ENCODE measurements at places on chromosomes 2 and 18. TPM values are rescaled to one million over a fixed set of nuclear protein-coding genes. Genes with fewer than 3 reads are reported as not detected.

DNA sequence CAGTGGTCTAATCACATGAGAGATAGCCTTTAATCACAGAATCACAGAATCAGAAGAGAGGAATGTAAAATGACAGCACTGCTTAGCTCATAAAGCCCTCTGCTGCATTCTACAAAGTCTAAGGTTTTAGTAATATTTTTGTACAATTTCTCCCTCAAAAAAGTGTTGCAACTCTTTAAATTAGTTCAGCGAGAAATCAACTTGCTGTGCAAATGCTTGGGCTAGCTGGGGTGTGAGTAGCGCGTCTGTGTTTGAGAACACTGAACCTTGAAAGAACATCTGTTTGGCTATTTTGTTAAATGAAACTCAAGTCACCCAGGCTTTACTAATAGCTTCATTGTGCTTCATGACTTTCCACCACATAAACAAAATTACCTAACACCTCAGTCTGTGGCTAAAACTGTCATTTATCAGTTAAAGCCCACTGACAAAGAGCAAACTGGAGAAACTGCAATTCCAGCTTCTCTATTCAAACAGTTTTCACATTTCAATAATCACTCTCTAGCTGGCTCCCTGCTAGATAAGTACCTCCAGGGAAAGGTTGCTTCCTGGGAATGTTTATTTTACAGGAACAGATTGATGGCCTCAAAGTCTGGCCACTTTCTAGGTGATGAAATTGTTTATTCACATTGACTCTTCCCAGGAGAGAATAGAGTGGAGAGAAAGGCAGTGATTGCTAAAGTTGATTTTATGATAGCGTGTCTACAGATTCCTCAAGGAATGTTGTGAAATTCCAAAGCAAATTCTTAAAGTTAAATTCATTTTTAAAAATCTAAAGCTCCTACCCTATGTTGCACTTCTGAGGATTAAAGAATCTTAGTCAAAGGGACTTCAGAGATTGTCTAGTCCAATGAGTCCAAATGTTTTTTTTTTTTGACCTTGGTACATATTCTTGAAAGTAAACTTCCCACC lies 36.0 kb upstream of the STAT1 start:
- no peak for DNase-seq

DAPL1 gene
- total RNA-seq: not detected

GRCh38 chr18:1906421-1906820 lies 664.9 kb downstream of the METTL4 start:
- no peak for DNase-seq

DNA sequence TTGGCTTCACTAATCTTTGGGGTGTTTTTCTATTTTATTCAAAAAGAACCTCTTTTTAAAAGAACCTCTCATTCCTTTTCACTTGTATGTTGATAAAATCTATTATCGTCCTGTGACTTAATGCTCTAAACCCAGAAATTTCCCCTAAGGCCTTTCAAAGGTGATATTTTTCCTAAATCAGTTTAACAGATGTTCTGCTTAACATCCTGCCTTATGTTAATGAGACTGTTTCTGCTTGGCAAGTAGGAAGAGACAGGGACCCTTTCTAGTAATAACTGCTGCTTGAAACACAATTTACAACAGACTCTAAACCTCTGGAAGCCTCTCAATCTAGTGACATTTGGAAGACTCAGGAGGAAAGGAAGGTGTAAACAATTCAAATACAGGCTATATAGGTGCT lies 128.8 kb downstream of the KCNJ3 start:
- no peak for DNase-seq

- peak; percentile 44 for DNase-seq
These were observed 146.6 kb downstream of the MEIS1 start for GRCh38 chr2:66581339-66582103.

MARCO gene
- not detected for total RNA-seq

- no peak for DNase-seq
These were observed 215.3 kb downstream of the RNF152 start for GRCh38 chr18:61677435-61677970.

- no peak for DNase-seq
These were observed 24.5 kb downstream of the CYP27A1 start for GRCh38 chr2:218806346-218806978.

- no peak for DNase-seq
These were observed 63.1 kb downstream of the RND3 start for GRCh38 chr2:150424406-150424805.

CACNB4 gene
- total RNA-seq: 0.31 TPM

- no peak for DNase-seq
These were observed 41.1 kb downstream of the LYPD6 start for GRCh38 chr2:149371476-149371875.

LOXL3 gene
- 1.5 TPM for total RNA-seq

- peak; percentile 73 for DNase-seq
These were observed 590.8 kb upstream of the ID2 start for GRCh38 chr2:8090748-8091700.

DNA sequence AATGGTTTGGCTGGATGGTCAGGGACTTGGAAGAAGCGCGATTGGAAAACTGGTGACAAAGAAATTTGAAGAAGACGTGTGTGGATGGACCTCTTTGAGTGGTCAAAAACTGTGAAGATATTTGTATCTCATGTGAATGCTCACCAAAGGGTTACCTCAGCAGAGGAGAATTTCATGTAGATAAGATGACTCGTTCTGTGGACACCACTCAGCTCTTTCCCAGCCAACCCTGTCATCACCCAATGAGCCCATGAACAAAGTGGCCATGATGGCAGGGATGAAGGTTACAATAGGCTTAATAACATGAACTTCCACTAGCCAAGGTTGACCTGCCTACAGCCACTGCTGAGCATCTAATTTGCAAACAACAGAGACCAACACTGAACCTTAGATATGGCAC lies 248.3 kb downstream of the KCNE4 start:
- DNase-seq: no peak

GRCh38 chr18:813172-814071 lies 1.4 kb upstream of the YES1 start:
- peak; percentile 62 for DNase-seq

HOXD9 gene
- not detected for total RNA-seq

GRCh38 chr2:48165070-48165753 lies 258.9 kb upstream of the FBXO11 start:
- no peak for DNase-seq

FSHR gene
- total RNA-seq: not detected

DNA sequence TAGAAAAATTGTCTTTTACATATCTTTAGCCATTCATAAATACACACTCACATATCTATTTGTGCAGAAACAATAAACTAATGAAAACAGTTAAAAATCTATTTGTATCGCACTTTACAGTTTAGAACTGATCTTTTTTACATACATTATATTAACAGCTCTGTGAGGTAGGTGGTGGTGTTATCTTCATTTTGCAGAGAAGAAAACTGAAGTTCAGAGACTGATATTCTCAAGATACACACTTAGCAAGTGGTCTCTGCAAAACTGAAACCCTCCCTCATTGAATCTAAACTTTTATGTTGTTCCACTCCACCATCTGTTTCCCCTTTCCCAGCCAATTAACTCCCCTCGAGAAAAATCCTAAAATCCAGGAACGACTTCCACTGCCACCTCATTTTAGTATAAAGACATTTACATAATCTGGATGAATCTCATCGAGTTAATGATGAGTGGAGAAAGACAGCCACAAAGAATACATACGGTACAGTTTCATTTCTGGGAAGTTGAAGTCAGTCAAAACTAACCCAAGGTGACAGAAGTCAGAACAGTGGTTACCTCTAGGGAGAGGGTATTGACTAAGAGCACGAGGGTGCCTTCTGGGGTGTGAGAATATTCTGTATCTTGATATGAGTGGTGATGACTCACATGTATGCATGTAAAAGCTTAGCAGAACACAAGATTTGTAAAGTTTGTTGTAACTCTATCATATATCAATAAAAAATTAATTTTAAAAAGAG lies 524.2 kb upstream of the TCF4 start:
- peak; percentile 55 for DNase-seq

- DNase-seq: no peak
These were observed 86.9 kb downstream of the SH3YL1 start for GRCh38 chr2:176917-177316.

- DNase-seq: no peak
These were observed 19.1 kb upstream of the MC4R start for GRCh38 chr18:60391571-60392226.

- peak; percentile 89 for DNase-seq
These were observed 12.8 kb downstream of the SLC30A3 start for GRCh38 chr2:27249891-27250651.

GRCh38 chr2:150379166-150379565 lies 108.3 kb downstream of the RND3 start:
- no peak for DNase-seq

DNA sequence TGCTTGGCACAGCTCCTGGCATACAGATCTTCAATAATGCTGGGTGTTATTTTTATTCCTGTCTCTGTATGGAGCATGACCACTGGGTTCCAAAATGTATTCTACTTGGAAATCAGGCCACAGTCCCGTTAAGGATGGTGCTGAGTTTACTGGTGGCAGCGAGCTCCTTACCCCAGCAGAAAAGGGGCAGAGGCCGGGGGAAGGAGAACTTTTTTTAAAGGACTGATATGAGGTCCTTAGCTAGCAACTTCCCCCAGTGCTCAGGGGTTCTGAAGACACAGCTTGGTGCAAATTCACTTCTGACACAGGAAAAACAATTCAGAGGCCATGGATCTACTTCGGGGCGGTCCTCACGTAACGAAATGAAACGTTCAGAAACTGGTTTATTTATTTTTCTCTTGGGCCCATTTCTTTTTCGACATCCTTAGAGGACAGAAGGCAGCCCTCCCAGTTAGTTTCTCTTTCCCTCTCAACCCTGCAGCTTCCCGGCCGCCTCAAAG lies 872 bp downstream of the RDH14 start:
- no peak for DNase-seq

DNA sequence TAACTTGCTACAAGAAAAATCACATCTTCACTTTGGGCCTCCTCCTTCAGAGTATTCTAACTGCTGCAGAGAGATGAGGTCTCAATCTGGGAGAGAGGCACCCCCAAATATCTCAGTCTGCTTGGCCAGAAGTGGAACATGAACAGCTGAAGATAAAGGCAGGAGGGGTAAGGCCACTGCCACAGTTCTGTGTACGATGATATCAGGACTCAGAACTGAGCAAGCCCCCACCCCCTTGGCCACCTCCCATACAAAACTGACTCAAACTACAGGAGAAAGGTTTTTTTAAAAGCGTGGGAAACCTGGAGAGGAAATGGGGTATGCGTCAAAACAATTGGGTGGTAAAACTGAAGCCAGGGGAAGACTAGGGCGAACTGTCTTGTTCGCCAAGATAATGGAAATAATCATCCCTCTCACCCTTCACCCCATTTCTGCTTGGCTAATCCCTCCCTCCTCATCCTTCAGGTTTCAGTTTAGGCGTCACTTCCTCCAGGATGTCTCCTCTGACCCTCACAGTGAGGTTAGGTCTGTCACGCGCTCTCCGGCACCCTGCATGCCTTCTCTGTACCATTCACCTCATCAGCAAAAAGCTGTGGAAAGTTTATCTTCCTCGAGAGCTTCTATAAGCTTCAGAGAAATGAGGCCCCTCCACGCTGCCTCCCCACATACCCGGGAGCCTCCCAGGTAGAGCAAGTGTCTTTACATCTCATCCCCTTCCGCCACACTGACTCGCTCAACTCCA lies 64.4 kb downstream of the SFXN5 start:
- DNase-seq: no peak

DNA sequence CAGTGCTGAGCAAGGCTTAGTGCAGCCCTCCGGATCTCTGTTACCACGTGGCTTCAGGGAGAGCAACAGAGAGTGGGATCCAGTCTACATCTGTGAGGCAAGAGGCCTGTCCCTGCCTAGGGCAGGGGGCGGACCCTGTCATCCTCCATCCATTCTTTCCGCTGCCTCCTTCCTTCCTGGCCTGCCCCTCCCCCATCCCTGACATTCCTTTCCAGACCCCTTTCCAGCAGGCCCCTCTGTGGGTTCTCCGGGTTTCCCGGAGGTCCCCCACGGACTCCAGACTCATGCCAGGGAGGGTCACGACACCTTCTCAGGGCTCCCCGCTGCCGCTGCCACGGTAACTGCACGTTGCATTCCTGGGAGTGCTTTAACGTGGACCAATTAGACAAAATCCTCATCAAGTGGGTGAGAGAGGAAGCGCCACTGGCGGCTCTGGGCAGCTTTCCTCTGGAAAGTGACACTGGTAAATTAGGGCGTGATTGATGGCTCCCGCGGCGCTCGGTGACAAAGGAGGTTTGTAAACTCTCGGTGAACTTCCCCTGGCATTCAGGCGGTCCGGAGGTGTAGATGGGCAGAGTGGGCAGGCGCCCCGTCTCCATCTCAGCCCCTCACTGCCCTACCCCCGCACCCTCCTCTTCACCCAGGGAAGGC lies 11.4 kb downstream of the ATOH8 start:
- no peak for DNase-seq

DNA sequence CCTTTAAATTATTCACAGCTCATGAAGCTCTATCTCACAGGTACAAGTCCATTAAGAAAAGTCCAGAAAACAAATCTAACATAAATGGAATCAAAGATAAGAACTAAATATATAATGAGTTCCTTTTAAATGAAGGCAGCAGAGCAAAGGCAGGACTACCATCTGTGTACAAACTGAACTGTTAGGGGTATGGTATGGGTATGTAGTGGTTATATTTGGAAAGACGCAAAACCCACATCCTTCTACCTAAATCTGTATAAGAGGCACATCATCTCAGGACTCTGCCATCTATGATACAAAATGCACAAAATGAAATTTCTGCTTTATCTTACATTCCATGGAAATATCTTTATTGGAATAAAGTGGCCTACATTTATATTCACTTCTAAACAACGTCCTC lies 59.9 kb downstream of the PDE11A start:
- no peak for DNase-seq

DNA sequence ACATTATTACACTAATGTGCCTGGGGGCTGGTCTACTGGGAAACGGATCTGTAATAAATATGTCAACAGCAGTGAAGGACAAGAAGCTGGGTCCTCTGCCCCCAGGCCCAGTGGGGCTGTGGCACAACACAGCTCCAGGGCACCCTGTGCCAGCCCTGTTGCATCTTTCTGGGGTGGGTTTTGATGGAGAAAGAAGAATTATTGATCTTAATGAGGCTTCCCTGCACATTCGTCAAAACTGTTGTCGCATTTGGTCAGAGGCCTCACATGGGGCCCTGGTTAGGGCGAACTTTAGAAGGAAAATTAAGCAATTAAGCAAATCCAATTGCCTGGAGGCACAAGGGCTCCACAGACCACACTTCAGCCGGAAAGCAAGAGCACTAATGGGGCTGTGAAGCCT lies 30.0 kb upstream of the TWIST2 start:
- DNase-seq: no peak

C2orf80 gene
- not detected for total RNA-seq

GRCh38 chr2:72887740-72888437 lies 681 bp downstream of the SPR start:
- DNase-seq: peak; percentile 85

- no peak for DNase-seq
These were observed 6.7 kb downstream of the ARHGEF4 start for GRCh38 chr2:130843321-130843985.

DNA sequence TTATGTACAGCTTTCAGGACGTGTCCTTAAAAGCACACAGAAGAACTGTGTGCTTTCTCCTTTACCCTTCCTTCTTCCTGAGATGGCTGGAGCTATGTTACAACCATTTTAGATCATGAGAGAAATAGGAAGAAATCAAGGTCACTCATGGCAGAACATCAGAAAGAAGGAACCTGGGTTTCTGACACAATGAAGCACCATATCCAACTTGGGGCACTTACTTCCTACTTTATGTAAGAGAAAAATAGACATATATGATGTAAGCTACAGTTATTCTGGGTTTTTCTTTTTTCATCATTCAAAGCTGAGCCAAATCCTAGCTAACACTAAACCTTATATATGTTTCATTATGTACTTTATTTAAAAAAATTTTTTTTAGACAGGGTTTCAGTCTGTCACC lies 79.5 kb downstream of the FAM161A start:
- no peak for DNase-seq

Data from activated CD4-positive, alpha-beta T cell treated with anti-CD3 and anti-CD28 coated beads, Interleukin-2, amount 10 ng/mL, durations not matched to agents 24 days and 14 days (primary cell).